ENCODE measurements at places on chromosomes 12 and 14. TPM values are rescaled to one million over a fixed set of nuclear protein-coding genes. Genes with fewer than 3 reads are reported as not detected.

GRCh38 chr12:23025372-23026016, 400.5 kb downstream of the ETNK1 start:
- no peak for DNase-seq

GRCh38 chr14:92560106-92560865, 46.7 kb downstream of the RIN3 start:
- no peak for DNase-seq

- DNase-seq: no peak
These were observed 279.0 kb downstream of the SLC16A7 start for GRCh38 chr12:59874781-59875180.

Gene COCH
- polyA plus RNA-seq: 5.9 TPM

GRCh38 chr14:20470603-20470901, 1.3 kb downstream of the PNP start:
- DNase-seq: no peak

- DNase-seq: peak; percentile 11
These were observed 77.1 kb downstream of the KCNMB4 start for GRCh38 chr12:70443062-70443673.

DNA sequence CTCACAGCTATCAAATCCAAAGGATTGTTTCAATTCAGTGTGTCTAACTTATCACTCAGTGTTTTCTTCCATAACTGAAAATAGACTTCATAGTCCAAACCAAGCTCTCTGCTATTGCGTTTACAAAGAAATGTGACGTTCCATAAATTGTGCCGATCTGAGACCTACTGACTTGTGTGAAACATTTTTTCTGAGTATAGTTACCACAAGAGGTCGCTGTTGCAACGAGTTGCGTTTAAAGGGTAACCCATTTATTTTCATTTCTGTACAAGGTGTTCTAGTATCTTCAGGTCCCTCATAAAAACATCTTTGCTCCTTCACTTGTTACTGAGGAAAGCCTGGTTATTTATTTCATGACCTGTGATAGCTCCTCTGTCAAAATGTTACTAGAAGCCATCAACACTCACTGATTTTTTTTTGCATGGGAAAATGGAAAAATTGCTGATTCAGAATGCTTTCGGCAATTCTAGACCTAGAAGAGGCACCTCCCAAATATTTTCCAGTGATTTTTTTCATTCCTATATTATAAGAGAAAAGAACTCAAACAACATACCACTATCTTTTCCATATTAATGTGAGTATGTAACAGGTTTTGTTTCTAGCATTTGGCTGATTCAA, 60.9 kb upstream of the OR4E1 start:
- peak; percentile 15 for DNase-seq
